ENCODE measurements at places on chromosomes 11 and 22.
A peak's percentile ranks its signal among the peaks of the same experiment; 100 is the strongest.

GRCh38 chr11:47233989-47234668, 14.5 kb downstream of the ACP2 start:
- H3K27me3 ChIP-seq, result no peaks in the 10 kb centered on the region
- no peak overlapping the region for H3K4me3 ChIP-seq
- peaks cover 25% of the 10 kb centered on the region for H3K4me1 ChIP-seq

GRCh38 chr22:39731481-39731880, 160.9 kb downstream of the CACNA1I start:
- H3K27me3 ChIP-seq, result no peaks in the 10 kb centered on the region
- no peak overlapping the region for H3K4me3 ChIP-seq
- no peaks in the 10 kb centered on the region for H3K4me1 ChIP-seq
- H3K36me3 ChIP-seq, result no peaks in the 10 kb centered on the region

- no peak overlapping the region for H3K4me3 ChIP-seq
- no peaks in the 10 kb centered on the region for H3K36me3 ChIP-seq
- no peak for DNase-seq
- H3K27me3 ChIP-seq, result no peaks in the 10 kb centered on the region
- no peaks in the 10 kb centered on the region for H3K4me1 ChIP-seq
Measured at GRCh38 chr22:40472051-40472450, 101.7 kb downstream of the SGSM3 start.

GRCh38 chr11:2484576-2485125, 39.8 kb downstream of the KCNQ1 start:
- no peak overlapping the region for H3K27ac ChIP-seq
- H3K4me3 ChIP-seq, result no peak overlapping the region
- DNase-seq, result no peak
- H3K27me3 ChIP-seq, result no peaks in the 10 kb centered on the region

- H3K4me1 ChIP-seq, result no peaks in the 10 kb centered on the region
- no peak overlapping the region for H3K4me3 ChIP-seq
- no peak overlapping the region for H3K27ac ChIP-seq
- H3K36me3 ChIP-seq, result peaks cover 12% of the 10 kb centered on the region
- no peaks in the 10 kb centered on the region for H3K27me3 ChIP-seq
Measured at GRCh38 chr22:39135092-39135896, 17.2 kb downstream of the CBX7 start.

DNA sequence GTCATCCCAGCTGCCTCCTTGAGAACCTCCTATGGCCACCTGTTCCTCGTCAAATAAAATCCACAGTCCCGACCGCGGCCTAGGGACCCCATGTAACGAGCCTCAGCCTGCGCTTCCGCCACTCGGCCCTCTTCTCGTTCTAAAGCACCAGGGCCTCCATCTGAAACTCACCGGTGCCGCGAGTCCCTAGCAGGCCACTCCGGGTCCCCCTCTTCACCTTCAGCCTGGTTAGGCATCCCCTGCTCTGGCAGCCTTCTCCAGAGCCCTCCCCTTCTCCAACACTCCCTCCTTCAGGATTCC, 2.4 kb upstream of the SSTR3 start:
- H3K27ac ChIP-seq, result no peak overlapping the region
- no peaks in the 10 kb centered on the region for H3K36me3 ChIP-seq
- peaks cover 31% of the 10 kb centered on the region for H3K4me1 ChIP-seq
- no peak overlapping the region for H3K4me3 ChIP-seq
- H3K27me3 ChIP-seq, result no peaks in the 10 kb centered on the region

DNA sequence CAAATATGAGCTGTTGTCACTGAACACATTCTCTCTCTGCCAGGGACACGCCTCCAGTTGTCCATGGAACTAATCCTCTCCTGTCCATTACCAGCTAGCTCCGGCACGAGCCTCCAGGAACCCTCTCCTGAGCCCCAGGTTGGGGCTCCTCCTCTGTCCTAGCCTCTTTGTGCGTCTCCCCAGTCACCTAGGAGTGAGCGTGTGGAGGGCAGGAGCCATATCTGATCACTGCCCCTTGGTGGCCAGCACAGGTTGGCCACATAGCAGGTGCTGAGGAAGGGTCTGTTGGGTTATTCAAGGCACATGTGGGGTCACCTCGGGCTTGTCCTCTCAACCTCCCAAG, 2.5 kb downstream of the SYVN1 start:
- no peak overlapping the region for H3K27ac ChIP-seq
- H3K4me3 ChIP-seq, result no peak overlapping the region
- H3K4me1 ChIP-seq, result peaks cover 30% of the 10 kb centered on the region
- DNase-seq, result no peak
- H3K27me3 ChIP-seq, result no peaks in the 10 kb centered on the region

GRCh38 chr22:39287076-39287725, 32.2 kb downstream of the RPL3 start:
- H3K4me3 ChIP-seq, result no peak overlapping the region
- no peaks in the 10 kb centered on the region for H3K4me1 ChIP-seq
- DNase-seq, result no peak
- H3K36me3 ChIP-seq, result no peaks in the 10 kb centered on the region
- no peaks in the 10 kb centered on the region for H3K27me3 ChIP-seq

DNA sequence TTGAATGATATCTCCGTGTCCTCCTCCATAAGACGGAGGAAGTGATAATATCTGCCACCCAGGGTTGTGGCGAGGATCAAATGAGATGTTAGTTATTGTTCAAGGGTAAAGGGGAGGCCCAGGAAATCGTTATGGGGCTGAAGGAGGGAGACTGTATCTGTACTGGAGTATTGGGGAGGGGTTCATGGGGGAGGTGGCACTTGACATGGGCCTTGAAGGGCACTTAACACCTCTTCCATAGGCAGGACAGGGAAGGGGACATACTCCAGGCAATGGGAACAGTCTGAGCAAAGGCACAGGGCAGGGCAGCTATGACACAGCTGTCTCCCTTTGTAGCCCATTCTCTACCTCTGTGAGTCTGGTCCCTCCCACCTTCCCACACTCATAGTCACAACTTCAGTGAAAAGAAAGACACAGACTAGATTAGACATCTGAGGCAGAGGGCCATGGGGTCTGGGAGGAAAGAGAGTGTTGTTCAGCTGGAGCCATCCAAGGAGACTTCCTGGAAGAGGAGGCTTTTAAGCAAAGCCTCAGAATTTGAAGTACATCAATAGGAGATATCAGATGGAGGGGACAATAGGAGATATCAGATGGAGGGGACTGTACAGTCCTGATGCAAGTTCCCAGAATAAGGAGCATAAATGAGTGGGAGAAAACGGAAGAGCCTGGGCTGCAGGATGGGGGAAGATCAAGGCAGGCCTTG, 15.8 kb upstream of the DGKZ start:
- peak overlapping the region; percentile 42 for H3K27ac ChIP-seq
- no peaks in the 10 kb centered on the region for H3K27me3 ChIP-seq
- peak; percentile 77 for DNase-seq

GRCh38 chr22:49019737-49020713, 807.6 kb downstream of the BRD1 start:
- H3K27me3 ChIP-seq, result no peaks in the 10 kb centered on the region
- H3K36me3 ChIP-seq, result no peaks in the 10 kb centered on the region
- no peak for DNase-seq
- H3K4me3 ChIP-seq, result no peak overlapping the region
- no peaks in the 10 kb centered on the region for H3K4me1 ChIP-seq
- no peak overlapping the region for H3K27ac ChIP-seq

DNA sequence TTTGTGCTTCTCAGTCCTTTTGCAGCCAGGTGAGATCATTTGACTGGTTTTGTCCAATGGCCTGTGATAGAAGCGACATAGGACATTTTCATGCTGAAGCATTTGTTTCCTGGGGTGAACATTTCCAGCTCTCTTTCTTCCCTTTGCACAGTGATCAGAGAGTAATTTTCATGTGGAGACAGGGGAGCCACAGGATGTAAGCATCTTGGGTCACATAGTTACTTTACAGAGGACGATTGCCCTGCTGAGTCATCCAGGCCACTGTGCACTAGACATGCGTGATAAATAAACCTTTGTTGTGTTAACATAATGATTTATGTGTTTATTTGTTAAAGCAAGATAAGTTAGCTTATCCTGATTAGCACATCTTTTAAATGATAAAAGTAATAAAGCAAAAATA, 263.5 kb upstream of the CCDC179 start:
- no peaks in the 10 kb centered on the region for H3K4me1 ChIP-seq
- no peak overlapping the region for H3K4me3 ChIP-seq
- H3K36me3 ChIP-seq, result no peaks in the 10 kb centered on the region
- no peaks in the 10 kb centered on the region for H3K27me3 ChIP-seq

DNA sequence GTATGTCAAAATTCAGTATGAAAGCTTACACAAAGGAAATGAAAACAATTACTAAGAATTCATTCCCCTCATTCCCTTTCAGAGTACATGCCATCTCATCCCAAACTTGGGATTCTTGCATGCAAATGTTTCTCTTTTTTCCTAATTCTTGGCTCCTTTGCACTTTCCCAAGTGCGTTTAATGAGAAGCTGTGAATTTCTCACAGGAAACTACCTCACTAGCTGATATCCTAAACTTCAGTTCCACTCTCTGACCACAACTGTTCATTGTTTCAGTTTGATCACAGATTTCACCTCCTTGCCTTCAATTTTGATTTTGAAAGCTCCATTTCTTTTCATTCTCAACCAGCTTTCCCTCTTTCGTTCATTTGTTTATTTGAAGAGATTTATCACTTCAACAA, 5.9 kb upstream of the ARL14EP start:
- no peaks in the 10 kb centered on the region for H3K36me3 ChIP-seq
- no peaks in the 10 kb centered on the region for H3K4me1 ChIP-seq
- no peak for DNase-seq
- H3K27me3 ChIP-seq, result no peaks in the 10 kb centered on the region
- H3K4me3 ChIP-seq, result no peak overlapping the region

- H3K36me3 ChIP-seq, result no peaks in the 10 kb centered on the region
- no peak overlapping the region for H3K27ac ChIP-seq
- H3K4me3 ChIP-seq, result no peak overlapping the region
- H3K4me1 ChIP-seq, result peaks cover 19% of the 10 kb centered on the region
Measured at GRCh38 chr11:35389897-35390465, 29.4 kb downstream of the SLC1A2 start.

DNA sequence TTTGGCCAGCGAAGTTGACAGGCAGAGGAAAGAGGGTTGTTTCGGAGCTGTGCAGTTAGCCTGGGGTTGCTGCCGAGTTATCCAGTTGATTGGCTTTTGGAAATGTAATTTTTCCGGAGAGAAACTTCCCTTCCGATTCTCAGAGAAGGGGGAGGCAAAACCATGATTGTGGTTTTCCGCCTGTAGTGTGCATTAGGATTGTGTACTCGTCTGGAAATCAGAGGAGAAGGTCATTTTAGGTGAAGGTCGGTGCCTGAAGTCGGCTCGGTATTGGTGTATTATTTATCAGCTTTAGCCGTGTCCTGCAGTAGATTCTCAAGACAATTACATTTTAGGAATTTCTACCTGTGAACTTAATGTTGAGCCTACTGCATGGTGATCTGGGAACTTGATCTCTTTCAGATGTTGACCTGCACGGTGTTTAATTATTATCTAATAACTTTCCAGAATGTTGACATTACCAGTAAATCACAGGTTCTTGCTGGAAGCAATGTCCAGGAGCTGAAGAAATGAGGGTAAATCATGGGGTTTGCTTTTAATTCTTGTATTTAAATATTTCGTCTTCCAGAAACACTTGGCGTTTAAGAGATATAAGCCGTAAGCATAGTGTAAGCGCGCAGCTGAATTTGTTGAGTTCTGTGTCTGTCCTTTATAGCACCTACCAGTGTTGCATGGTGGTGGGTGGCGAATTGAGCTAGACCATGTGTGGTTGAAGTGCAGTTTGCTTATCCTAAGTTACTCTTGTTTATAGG, 1.3 kb downstream of the ARHGEF12 start:
- peaks cover 14% of the 10 kb centered on the region for H3K27me3 ChIP-seq
- no peak overlapping the region for H3K27ac ChIP-seq
- peaks cover 33% of the 10 kb centered on the region for H3K4me1 ChIP-seq
- no peak overlapping the region for H3K4me3 ChIP-seq

GRCh38 chr11:128590587-128590986, 3.2 kb upstream of the ETS1 start:
- H3K4me1 ChIP-seq, result no peaks in the 10 kb centered on the region
- no peak overlapping the region for H3K4me3 ChIP-seq
- no peaks in the 10 kb centered on the region for H3K27me3 ChIP-seq
- H3K36me3 ChIP-seq, result no peaks in the 10 kb centered on the region
- no peak for DNase-seq

DNA sequence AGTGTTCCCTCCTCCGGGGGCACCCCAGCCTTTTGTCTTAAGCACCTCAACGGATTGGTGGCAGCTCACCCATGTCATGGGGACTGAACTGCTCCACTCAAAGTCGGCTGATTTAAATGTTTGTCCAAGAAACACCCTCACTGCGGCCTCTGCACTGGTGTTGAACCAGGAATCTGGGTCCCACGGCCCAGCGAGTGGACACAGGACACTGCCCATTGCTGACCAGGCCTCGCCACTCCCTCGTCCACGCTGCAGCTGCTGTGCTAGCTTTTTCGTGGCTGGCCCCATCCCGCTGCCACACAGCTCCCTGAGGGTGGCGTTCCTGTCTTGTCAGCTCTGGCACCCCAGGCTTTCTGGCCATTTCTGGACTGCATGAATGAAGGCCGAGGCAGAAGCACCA, 646.2 kb downstream of the BRD1 start:
- no peaks in the 10 kb centered on the region for H3K36me3 ChIP-seq
- no peaks in the 10 kb centered on the region for H3K27me3 ChIP-seq
- no peaks in the 10 kb centered on the region for H3K4me1 ChIP-seq
- H3K27ac ChIP-seq, result no peak overlapping the region
- no peak overlapping the region for H3K4me3 ChIP-seq

- H3K36me3 ChIP-seq, result no peaks in the 10 kb centered on the region
- H3K4me3 ChIP-seq, result no peak overlapping the region
- H3K27ac ChIP-seq, result no peak overlapping the region
- no peak for DNase-seq
- H3K27me3 ChIP-seq, result no peaks in the 10 kb centered on the region
Measured at GRCh38 chr11:15258433-15259165, 143.9 kb downstream of the INSC start.

- H3K4me3 ChIP-seq, result no peak overlapping the region
- peaks cover 3% of the 10 kb centered on the region for H3K27me3 ChIP-seq
- H3K27ac ChIP-seq, result no peak overlapping the region
- no peaks in the 10 kb centered on the region for H3K4me1 ChIP-seq
- DNase-seq, result no peak
- H3K36me3 ChIP-seq, result no peaks in the 10 kb centered on the region
Measured at GRCh38 chr22:43465291-43466015, 53.6 kb downstream of the MPPED1 start.

- no peaks in the 10 kb centered on the region for H3K4me1 ChIP-seq
- no peaks in the 10 kb centered on the region for H3K27me3 ChIP-seq
- H3K27ac ChIP-seq, result no peak overlapping the region
- DNase-seq, result no peak
Measured at GRCh38 chr22:42389143-42389542, 43.1 kb downstream of the NFAM1 start.

GRCh38 chr11:109838026-109838425, 255.2 kb upstream of the ZC3H12C start:
- H3K27ac ChIP-seq, result no peak overlapping the region
- H3K36me3 ChIP-seq, result no peaks in the 10 kb centered on the region
- H3K4me3 ChIP-seq, result no peak overlapping the region
- H3K27me3 ChIP-seq, result no peaks in the 10 kb centered on the region

DNA sequence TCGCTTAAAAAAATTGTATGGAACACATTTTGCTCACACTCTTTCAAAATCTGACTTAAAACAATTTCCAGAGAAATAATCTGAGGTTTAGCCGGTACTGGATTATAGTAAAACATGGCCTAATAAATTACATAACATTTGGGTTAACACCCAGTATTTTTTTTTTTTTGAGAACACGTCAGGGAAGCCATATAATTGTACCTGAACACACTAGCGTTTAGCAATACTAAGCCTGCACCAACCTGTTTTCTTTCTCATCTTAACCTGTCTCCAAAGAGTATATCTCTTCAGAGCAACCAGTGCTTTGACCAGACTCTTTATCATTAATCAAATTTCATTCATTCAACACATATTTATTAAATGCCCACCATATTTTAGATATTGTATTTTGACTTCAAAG, 2.0 kb upstream of the POGLUT3 start:
- H3K36me3 ChIP-seq, result no peaks in the 10 kb centered on the region
- peaks cover 11% of the 10 kb centered on the region for H3K4me1 ChIP-seq
- no peak for DNase-seq
- no peaks in the 10 kb centered on the region for H3K27me3 ChIP-seq

All from CD4-positive, alpha-beta memory T cell (primary cell).